A549 treated with CpdA at 1 μM for 4 hours (cell line): ENCODE measurements at places on chromosomes 11 and 22. TPM values are rescaled to one million over a fixed set of nuclear protein-coding genes. Genes with fewer than 3 reads are reported as not detected.

Gene TSPAN32
- total RNA-seq: not detected in 5 replicates

Gene ACR
- 0.06 to 0.08 TPM in 2 of 5 replicates, not detected in the others for total RNA-seq

Gene CD3D
- not detected in 5 replicates for total RNA-seq

Gene HTATIP2
- total RNA-seq: 188 to 201 TPM (median 197 TPM) in 5 replicates

Gene MRGPRX3
- total RNA-seq: 0.41 TPM in 1 of 5 replicates, not detected in the others

Gene PARVB
- total RNA-seq: 35.1 to 41.8 TPM (median 39.3 TPM) in 5 replicates

Gene CALCA
- total RNA-seq: 0.03 TPM in 1 of 5 replicates, not detected in the others

Gene DGAT2
- 2.0 to 2.7 TPM (median 2.0 TPM) in 5 replicates for total RNA-seq

Gene INCENP
- 48.8 to 59.2 TPM (median 57.7 TPM) in 5 replicates for total RNA-seq

Gene CREB3L1
- 4.5 to 5.8 TPM (median 5.7 TPM) in 5 replicates for total RNA-seq

Gene BBOX1
- not detected in 5 replicates for total RNA-seq

Gene CSF2RB
- not detected in 5 replicates for total RNA-seq

Gene CDC45
- total RNA-seq: 24.1 to 27.9 TPM (median 24.8 TPM) in 5 replicates

Gene CCDC87
- 0.51 to 0.89 TPM (median 0.69 TPM) in 5 replicates for total RNA-seq

Gene LRRC56
- 0.55 to 0.74 TPM (median 0.66 TPM) in 5 replicates for total RNA-seq

Gene SCGB1D2
- not detected in 5 replicates for total RNA-seq

Gene WBP2NL
- 0.09 TPM in 1 of 5 replicates, not detected in the others for total RNA-seq

Gene TMEM109
- 99.5 to 133 TPM (median 128 TPM) in 5 replicates for total RNA-seq

Gene FZD4
- total RNA-seq: 1.1 to 1.7 TPM (median 1.3 TPM) in 5 replicates

Gene SERPING1
- 0.37 to 1.1 TPM (median 0.64 TPM) in 5 replicates for total RNA-seq

Gene PICK1
- 9.0 to 13.8 TPM (median 10.5 TPM) in 5 replicates for total RNA-seq

Gene GAB4
- not detected in 5 replicates for total RNA-seq
